Lung microvascular endothelial cell (primary cell): ENCODE measurements at places on chromosomes 16 and 17.

GRCh38 chr16:66740010-66740409 is 11.4 kb downstream of the DYNC1LI2 start:
- peak; percentile 52 for DNase-seq

- DNase-seq = no peak
Observed at GRCh38 chr17:80429356-80430275, 14.6 kb downstream of the ENDOV start.

DNA sequence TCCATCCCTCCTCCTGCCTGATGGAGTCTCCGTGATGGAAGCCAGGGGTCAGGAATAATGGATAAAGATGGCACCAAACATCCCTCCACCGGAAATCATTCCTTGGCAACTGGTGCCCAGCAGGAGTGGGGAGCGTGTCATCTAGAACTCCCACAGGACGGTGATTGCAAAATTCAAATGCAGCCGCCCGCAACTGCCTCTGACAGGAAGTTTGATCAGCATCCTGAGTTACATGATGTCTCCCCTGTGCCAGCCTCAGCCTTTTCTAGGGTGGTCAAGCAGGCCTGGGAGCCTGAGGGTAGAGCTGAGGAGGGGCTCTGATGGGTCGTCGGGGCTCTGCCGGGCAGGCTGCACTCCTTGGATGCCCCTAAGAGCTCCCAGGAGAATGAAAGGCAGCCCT is 52.8 kb downstream of the GSG1L start:
- peak; percentile 13 for DNase-seq

- DNase-seq = no peak
Observed at GRCh38 chr16:18832006-18832405, 30.7 kb upstream of the ARL6IP1 start.

DNA sequence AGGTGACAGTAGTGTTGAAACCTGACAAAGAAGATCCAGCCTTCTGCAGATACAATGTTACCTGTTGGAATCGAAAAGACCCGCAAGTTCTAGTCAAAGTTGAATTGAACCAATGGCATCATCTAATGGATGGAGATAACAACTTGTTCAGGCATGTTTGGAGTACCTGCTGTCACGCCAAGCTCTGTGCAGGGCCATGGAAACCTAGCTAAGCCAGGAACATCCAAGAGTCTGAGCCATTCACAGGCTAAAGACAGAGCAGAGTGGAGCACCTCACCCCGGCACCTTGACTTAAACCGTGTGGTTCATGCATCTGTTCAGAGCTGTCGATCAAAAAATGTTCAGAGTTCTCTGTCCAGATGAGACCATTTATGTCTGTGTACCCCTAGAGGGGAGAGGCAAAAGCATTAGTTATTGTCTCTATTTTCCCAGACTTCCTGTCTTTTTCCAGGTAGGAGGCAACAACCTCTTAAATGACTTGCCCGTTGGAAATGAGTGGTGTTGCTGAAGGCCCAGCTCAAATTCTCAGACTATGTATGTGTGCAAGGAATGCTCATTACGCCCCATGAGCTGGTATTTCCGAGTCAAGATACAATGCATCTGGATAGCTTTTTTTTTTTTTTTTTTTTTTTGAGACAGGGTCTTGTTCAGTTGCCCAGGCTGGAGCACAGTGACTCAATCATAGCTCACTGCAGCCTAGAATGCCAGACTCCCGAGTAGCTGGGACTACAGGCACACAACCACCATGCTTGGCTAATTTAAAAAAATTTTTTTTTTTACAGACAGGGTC is 44.9 kb upstream of the XYLT1 start:
- DNase-seq = peak; percentile 71

DNA sequence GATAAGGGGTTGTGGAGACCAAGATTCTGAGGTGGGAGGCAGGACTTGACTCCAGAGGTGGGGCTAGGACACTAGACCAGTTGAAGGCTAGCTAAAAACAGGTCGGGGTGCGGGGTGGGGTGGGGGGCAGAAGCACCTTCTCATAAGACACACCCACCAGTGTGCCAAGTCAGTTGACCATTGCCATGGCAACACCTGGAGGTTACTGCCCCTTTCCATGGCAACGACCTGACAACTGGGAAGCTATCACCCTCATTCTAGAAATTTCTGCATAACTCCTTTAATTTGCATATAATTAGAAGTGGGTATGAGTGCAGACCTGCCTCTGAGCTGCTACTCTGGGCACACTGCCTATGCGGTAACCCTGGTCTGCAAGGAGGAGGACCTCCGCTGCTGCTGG is 53.9 kb upstream of the ALOX12 start:
- DNase-seq = no peak
